ENCODE measurements at places on chromosomes 13 and 19.

- no peak for DNase-seq
These were observed 222.4 kb downstream of the NBEA start for GRCh38 chr13:35164324-35164932.

DNA sequence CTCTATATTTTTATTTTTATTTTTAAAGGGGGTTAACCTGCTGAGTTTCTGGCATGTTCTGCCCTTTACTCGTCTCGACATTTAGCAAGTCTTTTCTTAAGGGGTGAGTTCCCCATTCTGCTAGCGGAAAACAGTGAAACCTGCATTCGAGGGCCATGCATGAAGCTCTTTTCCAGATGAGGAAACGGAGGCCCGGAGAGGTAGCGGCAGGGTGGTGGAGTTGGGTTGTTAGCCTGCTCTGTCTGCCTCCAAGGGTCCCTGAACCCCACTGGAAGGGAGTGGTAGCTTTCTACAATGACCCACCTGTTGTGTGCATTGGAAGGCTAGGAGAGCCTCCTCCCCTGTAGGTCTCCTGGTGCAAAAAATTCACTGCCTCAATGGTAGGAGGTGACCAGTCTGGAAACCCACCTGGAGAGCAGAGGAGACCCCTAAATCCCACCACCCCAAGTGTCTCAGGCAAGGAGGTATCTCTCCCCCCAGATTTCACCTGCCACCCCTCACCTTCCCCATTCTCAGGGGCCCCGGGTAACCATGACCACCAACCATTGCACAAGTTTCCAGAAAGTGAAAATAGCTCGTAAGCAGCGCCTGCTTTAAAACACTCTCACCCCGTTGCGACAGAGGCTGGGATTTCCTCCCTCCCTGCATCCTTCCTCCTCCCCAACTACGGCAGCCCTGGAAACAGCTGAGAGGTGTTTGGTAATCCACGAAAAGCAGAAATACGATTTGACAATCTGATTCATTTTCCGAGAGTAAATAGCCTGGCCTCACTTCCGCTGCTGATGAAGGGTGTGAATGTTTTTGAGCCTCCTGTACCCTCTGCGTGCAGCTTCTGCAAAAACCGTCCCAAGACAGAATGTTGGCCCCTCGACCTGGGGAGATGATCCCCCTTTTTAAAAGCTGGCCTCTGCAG, 3.5 kb downstream of the KLF2 start:
- peak; percentile 94 for DNase-seq

GRCh38 chr19:17074634-17075034, 618 bp downstream of the HAUS8 start:
- no peak for DNase-seq

DNA sequence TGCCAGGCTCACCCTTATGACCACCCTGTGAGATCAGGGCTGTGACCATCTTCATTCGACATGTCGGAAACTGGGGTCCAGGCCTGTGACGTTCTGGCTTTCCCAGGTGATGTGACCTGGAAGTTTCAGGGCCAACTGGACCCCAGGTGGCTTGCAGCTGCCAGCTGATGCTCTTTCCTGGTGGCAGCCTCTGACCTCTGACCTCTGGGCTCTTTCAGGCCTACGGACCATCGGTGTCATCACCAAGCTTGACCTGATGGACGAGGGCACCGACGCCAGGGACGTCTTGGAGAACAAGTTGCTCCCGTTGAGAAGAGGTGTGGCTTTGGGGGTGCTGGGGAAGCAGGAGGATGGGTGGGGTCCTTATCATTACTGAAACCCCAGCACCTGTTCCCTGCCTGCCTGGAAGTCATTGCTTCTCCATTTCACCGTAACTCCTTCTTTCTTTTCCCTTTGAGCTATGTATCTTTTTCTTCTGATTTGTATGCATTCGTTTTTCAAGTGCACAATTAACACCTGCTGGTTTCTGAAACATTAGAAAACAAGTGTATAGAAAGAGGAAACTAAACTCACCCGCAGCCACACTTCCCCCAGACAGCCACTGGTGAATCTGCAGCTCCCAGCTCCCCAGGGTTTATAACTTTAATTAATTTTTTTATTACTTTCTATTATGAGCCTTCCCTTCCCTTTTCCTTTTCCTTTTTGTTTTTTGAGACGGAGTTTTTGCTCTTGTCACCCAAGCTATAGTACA, 58.9 kb downstream of the TMED1 start:
- DNase-seq: no peak

GRCh38 chr19:7069042-7069903, at the start of gene ZNF557:
Gene ZNF557, plus strand, starts transcription at chr19:7069703. Its CDS starts 5,372 bp downstream, at chr19:7075075.
- peak; percentile 100 for DNase-seq

- DNase-seq: peak; percentile 77
These were observed 49.0 kb upstream of the FRY start for GRCh38 chr13:31982540-31982939.

- DNase-seq: no peak
These were observed 193.5 kb downstream of the TEX29 start for GRCh38 chr13:111513766-111514609.

- DNase-seq: no peak
These were observed 836.9 kb upstream of the PCDH9 start for GRCh38 chr13:68066879-68067513.

- no peak for DNase-seq
These were observed 666 bp downstream of the BIVM start for GRCh38 chr13:102799426-102800144.

DNA sequence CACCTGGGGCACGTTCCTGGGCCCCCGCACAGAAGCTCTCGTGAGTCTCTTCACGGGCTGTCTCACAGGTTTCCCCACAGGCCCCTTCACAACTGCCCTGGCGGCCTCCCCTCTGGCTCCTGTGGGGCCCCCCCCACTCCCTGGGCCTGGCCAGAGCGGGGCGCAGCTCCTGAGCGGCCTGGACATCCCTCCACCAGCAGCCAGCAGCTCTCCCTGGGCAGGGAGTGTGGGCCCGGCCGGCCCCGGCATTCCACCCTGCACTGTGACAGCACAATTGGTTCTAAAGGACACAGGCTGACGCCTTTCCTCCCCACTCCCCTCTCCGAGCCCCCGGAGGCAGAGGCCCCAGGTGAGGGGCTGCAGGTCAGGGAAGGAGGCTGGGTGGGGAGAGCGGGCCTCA, 9.5 kb upstream of the TIMM13 start:
- DNase-seq: no peak

- no peak for DNase-seq
These were observed 2.3 kb upstream of the ASF1B start for GRCh38 chr19:14138576-14139265.

- DNase-seq: no peak
These were observed 33.5 kb downstream of the CLEC17A start for GRCh38 chr19:14616407-14616806.

DNA sequence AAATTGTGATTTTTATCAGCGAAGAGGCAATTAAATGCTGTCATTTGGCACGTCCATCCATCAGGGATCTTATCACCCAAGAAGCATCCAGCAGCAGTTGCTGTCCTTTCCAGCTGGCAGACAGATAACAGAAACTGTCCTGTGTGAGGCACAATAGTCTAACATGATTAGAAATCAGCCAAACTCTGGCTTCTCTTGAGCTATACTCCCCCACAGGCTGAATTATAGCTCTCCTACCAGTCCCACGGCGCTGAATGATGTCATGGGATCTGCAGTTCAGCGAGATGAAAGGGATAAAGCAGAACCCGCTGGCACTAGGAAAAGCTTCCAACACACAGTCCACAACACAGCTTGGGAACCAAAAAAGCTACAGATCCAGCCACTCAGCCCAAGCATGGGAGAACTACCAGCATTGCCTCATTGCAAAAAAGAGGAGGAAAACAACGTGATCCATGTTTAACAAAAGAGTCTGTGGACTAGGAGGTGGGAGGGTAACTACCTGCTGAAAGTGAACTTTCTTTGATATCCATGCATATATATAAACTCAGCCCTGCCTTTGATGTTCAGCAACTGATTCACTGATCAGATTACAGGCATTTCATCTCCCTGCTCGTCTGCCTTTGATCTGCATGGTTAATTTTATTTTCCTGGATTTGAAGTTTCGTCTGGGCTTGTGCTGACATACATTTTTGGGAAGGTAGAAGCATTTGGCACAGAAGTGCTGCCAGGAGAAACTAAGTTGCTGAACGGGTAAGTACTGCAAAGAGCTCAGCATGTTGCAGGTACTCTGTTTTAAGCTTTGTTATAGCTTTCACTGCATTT, at the start of gene TNFRSF19:
TSS of gene TNFRSF19 (plus strand) at position 314 of the 822 bp plus-strand sequence. CDS start 19,772 bp downstream, outside the sequence.
- no peak for DNase-seq

- DNase-seq: no peak
These were observed 479.1 kb downstream of the OLFM4 start for GRCh38 chr13:53507741-53508140.

- DNase-seq: no peak
These were observed 1357.9 kb downstream of the SLITRK5 start for GRCh38 chr13:89029062-89029461.

GRCh38 chr19:5214371-5214770, 126.2 kb downstream of the PTPRS start:
- no peak for DNase-seq

DNA sequence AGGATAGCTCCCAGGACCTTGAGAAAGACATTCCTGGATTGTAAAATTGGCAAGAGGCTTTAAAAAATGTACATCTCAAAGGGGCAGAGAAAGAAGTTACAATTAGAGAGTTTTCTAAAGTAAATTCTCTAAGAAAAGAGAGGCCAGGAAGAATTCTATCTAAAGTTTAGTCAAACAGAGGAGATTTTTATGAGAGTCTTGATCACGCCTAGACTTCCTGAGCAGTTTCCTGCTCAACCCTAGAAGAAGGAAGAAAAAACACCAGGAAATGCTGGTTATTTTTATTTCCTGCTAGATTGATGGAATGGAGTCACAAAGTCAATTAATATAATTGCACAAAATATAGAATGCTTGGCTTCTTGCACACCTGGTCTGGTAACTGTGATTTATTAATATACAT, 269.1 kb downstream of the PCDH20 start:
- no peak for DNase-seq

GRCh38 chr19:51548213-51548651, 16.8 kb upstream of the SIGLEC6 start:
- DNase-seq: no peak

GRCh38 chr19:49786376-49786820, 19.6 kb downstream of the AP2A1 start:
- DNase-seq: no peak

- DNase-seq: no peak
These were observed 47.5 kb downstream of the CRTC1 start for GRCh38 chr19:18730885-18731513.

- DNase-seq: peak; percentile 95
These were observed 11.3 kb downstream of the PEAK3 start for GRCh38 chr19:2270423-2271233.

GRCh38 chr13:49561062-49561410, 24.3 kb downstream of the RCBTB1 start:
- no peak for DNase-seq

- DNase-seq: no peak
These were observed 4.9 kb downstream of the ELOF1 start for GRCh38 chr19:11554160-11554559.

DNA sequence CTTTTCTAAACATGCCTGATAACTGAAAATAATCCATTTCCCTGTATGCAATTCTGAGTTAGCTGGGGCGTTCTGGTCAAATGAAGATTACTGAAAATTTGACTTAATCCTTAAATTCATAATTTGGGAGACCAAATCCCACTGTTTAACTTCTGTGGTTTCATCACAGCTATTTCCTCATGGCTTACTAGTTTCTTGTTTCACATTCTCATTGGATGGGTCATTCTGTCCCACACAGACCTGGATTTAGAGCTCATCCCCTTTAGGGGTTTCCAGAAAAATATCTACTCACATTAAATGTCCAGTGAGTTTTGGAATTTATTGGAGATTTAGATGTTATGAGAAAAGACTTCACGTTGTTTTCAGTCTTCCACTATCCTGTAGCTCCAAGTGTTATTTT, 709.3 kb upstream of the KLHL1 start:
- no peak for DNase-seq

DNA sequence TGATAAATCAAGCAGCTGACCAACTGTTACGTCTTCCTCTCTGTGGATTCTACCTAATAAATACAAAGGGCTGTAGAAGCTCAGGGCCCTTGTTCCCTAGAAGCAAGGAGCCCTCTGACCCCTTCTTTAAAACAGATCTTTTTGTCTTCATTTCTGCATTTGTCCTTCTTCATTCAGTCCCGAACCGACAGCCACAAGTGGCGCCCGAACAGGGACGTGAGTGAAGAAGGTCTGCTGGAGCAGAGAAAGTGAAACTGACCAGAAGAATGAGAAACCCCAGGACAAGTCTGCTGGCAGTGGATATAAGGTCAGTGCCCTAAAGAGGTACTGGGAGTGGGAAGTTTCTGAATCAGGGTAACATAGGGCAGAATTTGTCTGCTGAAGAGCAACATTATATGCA, 13.1 kb downstream of the ZNF773 start:
- DNase-seq: no peak

GRCh38 chr13:45788011-45788410, 63.5 kb downstream of the SIAH3 start:
- no peak for DNase-seq

DNA sequence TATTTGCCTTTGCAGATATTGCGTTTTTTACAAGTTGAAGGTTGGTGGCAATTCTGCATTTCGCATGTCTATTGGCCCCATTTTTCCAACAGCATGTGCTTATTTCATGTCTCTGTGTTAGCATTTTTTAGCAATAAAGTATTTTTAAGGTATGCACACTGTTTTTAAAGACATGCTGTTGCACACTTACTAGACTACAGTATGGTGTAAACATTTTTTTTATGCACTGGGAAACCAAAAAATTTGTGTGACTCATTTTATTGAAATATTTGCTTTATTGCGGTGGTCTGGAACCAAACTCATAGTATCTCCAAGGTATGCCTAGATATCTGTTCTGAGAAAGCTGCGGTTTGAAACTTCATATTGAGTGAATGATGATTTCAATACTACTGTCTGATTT, 55.4 kb upstream of the RNF113B start:
- no peak for DNase-seq

- DNase-seq: no peak
These were observed 19.3 kb upstream of the TMEM255B start for GRCh38 chr13:113739527-113740285.

GRCh38 chr13:46578590-46578975, 25.6 kb downstream of the LRCH1 start:
- DNase-seq: no peak

DNA sequence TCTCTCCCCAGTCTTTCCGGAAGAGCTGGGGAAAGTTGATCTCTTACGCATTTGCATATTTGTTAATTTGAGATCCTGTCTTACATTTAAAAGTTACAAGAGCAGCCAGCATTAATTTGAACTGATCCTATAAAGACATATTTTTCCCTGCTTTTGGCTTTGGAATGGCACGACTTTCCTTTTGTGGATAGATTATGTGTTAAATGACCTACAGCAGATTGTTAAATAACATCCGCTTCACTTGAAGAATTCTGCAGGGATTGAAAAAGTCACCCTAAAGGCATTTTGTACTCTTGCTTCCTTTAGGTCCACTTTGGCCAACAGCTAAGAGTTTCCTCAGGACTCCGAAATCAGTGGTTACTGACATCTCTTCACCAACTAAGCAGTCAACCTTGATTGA, 334.0 kb downstream of the TBC1D4 start:
- no peak for DNase-seq
